NCI-H1048 (cell line): ENCODE measurements at places on chromosomes 1 and 21.

- DNase-seq: no peak
Observed at GRCh38 chr1:66365635-66366034, 168.3 kb upstream of the SGIP1 start.

GRCh38 chr1:21693732-21694131 lies 24.6 kb upstream of the RAP1GAP start:
- no peak for DNase-seq

- DNase-seq: no peak
Observed at GRCh38 chr1:162230096-162230495, 146.6 kb downstream of the SPATA46 start.

GRCh38 chr1:118075116-118075515 lies 109.9 kb downstream of the SPAG17 start:
- DNase-seq: no peak

DNA sequence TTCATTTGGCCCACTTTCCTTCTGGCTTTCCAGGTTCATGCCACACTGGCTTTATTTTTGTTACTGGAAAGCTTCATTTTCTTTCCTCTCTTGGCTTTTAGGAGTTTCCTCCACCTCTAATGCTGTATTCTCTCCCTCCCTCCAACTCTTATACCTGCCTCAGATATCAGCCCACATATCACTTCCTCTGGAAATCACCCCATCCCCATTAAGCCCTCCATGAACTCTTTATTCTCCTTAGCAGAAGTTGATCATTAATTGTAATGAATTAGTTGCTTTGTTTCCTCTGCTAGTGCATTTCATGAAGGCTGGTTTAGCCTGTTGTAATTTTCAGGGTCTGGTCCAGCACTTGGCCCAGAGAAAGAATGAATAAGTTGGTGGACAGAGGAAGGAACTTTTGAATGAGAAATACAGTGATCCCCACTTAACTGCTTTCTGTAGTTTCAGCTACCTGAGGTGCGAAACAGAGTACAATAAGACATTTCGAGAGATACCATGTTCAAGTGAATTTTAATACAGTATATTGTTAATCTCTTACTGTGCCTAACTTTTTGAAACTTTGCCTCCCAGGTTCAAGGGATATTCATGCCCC lies 1.7 kb downstream of the SOAT1 start:
- no peak for DNase-seq

GRCh38 chr1:5485968-5486696 lies 506.1 kb downstream of the NPHP4 start:
- no peak for DNase-seq

- DNase-seq: no peak
Observed at GRCh38 chr1:74818241-74818640, 85.3 kb downstream of the TYW3 start.

GRCh38 chr1:33713058-33713877 lies 150.6 kb upstream of the HMGB4 start:
- no peak for DNase-seq

DNA sequence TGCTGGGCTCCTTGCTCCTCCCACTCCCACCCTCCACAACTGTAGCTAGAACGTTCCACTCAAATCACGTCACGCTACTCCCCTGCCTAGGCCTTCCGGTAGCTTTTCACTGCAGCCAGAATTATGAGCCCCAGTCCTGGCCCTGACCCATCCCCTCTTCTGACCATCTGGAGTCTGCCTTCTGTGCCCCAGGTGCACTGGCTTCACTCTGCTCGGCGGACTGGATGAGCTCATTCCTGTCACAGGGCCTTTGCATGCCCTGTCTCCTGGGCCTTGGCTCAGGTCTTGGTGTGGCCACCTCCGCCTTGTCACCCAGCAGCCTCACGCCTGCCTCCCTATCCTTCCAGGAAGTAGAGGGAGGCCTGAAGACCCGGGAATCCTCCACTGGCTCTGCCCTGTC lies 62.5 kb upstream of the ACTL8 start:
- no peak for DNase-seq

DNA sequence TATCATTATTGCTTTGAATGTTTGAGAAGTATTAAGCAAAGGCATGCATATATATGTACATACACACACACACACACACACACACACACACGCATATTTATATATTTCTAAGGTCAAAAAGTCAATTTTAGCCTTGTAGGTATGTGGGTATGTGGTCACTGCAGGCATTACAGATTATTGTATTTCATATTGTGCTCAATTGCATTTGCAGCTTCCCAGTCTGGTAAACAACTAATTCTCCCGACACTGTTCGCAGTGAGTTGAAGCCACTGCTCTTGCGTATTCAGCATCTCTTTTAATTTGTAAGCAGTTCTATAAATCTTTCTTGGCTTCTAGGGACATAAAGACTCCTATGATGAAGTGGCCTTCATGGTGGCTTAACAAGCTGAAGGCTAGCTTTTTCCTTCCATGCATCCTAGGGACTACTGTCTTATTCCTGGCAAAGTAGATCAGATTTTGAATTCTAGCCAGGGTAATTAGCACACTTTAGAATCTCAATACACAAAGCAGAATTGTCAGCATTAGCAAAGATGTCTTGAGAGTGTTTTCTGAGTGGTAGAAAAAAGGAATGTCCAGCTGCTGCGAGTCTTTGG lies 368.6 kb upstream of the NEGR1 start:
- DNase-seq: no peak

DNA sequence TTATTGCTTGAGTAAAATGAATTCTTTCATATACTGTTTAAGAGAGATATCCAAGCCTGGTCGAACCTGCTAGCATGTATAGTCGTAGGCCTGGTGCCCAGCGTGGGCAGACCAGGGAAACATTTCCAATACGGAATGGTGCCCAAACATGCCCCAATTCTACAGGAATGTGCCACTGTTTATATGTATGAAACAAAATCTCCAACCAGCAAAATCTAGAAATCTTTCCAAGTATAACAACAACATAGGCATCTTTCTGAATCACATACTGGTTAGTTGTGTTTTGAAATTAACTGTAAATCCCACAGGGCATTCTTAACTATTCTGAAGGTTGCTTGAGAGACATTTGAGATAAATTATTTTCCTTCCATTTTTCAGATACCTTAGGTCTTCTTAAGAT lies 17.0 kb upstream of the ABCD3 start:
- no peak for DNase-seq

DNA sequence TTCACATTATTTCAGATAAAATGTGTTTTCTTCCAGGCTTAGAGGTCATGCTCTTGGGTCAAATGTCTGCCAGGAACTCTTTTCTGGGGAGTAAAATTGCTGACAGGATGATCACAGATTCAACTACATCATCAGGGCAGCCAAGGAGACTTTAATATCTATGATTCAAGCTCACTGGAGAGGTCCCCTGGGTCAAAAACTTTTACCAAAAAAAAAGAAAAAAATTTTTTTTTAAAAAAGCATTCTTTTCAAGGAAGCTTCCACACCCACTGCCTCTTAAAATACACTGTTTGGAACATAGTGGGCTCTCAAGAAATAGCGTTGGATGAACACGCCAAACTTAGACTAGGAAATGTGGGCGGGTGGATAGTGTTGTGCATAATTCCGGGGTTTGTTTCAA lies 81.3 kb downstream of the TIAM1 start:
- no peak for DNase-seq
